ENCODE measurements at places on chromosomes 13 and 19.

DNA sequence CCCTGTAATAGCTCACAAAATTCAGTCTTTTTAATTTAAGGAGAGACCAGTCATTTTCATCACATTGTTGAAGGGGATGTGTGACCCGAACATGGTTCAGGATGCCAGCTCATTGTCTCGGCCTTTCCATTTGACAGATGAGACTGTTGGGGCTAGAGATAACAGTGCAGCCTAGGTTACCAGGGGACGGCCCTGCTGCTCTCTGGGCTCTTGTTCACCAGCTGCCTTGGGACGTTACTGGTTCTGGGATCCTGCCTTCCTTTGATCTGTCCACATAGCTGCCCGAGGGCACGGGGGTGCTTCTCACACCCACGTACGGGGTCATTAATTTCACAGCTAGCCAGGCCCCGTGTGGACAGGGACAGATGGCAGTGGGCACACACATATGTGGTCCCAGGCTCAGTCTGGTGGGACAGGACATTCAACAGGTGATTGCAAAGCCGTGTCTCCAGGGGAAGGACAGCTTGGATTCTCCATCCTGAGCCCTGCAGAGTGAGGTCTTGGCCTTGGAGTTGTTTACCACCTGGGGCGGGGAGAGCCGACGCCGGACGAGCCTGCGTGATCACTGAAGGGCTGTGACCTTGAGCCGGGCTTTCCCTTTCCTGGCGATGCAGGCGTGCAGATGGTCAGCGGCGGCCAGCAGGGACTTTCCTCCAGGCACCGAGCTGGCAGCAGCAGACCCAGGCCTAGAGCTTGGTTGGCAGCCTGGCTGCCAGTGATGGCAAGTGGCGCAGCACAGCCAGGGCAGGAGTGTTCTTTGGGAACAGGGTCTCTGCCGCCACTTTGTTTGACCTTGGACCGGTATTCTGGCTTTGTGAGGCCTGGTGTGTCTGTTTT is 26.7 kb upstream of the NPAS1 start:
- no peak for DNase-seq

- DNase-seq = no peak
These were observed 72.0 kb upstream of the USP29 start for GRCh38 chr19:57047743-57048142.

GRCh38 chr13:35470671-35471661 is 5.5 kb downstream of the MAB21L1 start:
- DNase-seq = no peak

- no peak for DNase-seq
These were observed 4.1 kb upstream of the NANOS3 start for GRCh38 chr19:13872695-13873389.

DNA sequence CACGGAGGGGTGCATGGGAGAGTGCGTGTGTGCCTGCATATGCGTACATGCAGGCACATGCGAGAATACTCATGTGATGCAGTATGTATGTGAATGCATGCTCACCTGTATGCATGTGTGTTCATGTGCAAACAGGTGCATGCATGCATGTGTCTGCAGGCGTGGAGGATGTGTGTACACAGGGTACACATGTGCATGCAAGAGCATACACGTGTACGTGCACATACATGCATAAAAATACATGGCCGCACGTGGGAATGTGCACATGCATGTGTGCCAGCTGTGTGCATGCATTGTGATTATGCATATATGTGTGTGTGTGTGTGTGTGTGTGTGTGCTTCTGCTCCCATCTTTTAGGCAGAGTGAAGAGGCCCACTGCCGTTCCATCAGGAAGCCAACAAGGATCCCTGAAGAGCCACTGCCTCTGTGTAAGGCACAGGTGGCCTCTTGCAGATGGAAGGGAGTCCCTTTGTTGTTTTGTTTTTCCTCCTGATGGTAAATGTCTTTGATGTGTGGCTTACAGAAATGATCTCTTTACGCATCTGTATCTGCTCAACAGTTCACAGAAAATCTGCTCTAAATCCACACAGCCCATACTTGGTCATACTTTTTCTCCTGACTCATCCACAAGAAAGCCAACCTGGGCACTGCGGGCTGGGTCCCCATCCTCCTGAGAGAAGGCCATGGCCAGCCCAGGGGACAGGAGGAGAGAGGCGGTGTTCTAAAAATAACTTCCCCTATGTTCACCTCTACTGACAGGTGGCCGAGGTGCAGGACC is 50.7 kb downstream of the KLF2 start:
- DNase-seq = no peak

GRCh38 chr13:28268800-28269223 is 130.5 kb downstream of the PAN3 start:
- no peak for DNase-seq

GRCh38 chr19:50231821-50232220 is 28.4 kb downstream of the MYH14 start:
- no peak for DNase-seq

GRCh38 chr13:56986121-56986520 is 154.6 kb upstream of the PRR20A start:
- DNase-seq = no peak

DNA sequence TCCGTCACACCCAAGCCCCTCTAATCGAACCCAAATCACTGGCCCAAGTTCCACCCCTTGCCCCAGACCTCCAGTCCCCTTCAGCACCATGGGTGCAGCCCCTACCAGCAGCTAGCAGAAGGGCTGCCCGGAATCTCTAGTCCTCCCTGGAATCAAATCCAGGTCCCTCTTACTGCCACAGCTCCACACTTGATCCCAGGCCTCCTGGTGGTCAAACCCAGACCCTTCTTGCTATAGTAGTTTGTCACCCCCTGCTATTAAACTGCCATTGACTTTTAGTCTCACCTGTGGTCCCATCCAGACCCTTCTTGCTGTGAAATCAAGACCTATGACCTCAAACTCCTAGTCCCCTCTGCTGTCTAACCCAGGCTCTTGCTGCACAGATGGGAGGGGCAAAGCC is 8.7 kb downstream of the HIPK4 start:
- no peak for DNase-seq

GRCh38 chr13:112241288-112241687 is 134.9 kb upstream of the SPACA7 start:
- DNase-seq = no peak
